ENCODE measurements at places on chromosomes 12 and 14.
A peak's percentile ranks its signal among the peaks of the same experiment; 100 is the strongest.

DNA sequence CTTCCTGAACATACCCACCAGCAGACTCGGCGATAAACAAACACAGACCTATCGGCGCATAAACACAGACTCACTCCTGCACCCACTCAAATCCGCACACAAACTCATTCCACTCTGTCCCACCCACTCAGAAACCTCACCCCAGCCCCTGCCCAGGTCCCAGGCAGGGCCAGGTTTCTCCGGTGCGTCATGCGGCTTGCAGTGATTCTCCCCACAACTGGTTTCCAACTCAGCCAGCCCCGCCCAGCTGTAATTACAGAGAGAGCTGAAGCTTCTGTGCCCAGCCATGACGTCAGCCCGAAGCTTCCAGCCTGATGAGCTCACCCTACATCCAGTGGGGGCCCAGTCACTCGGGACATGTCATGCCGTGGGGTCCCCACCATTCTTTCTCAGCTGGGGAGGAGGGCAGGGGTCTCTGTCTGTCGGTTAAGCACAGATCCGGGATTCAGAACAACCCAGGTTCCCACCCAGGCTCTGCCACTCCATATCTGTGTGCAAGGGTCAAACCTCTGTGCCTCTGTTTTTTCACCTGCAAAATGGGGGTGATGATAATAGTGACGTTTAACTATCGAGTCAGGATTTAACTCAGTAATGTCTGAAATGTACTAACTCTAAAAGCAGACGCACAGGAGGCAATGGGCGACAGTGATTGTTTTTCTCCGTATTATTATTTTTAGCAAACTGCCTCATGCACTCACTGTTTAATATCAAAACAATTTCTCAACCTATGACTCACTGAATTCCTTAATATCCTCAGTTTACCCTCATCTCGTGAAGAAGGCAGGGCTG is 2.3 kb upstream of the HSPB8 start:
- peak; percentile 96 for DNase-seq

- no peak for DNase-seq
Observed at GRCh38 chr14:26995301-26995700, 397.5 kb upstream of the NOVA1 start.

DNA sequence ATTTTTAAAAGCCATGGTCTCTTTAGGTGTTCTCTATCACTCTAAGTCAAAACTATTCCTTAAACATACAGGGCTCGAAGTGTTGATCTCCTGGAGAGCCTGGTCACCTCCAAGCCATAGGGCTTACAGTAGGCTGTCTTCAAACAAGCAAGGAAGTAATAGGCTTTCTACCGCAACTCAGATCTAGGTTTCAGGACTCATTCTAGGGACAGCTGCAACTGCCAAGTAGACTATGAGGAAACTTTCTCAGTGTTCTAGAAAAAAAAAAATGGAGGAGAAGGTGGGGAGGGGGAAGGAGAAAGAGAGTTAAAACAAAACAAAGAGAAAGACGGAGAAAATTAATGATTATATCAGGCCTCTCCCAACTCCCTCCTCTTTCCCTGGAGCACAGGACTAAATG is 106.9 kb upstream of the ETV6 start:
- DNase-seq = no peak

DNA sequence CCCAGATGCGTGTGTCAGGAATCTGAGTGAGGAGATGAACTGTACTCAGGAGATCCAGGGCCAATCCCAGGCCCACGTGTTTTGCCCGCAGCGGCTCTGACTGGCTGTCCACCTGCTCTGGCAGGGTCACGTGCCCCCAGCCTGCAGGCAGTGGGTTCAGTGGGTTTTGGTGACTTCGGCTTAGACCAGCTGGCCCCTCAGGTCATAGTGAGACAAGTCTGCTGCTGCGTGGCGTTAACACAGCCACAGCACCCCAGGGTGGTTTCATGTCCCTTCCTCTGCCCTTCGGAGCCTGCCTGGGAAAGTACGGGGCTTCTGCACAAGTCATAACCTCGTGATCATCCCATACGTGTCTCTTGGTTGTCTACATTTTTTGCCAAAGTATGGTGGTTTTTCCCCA is 2.6 kb downstream of the FBRSL1 start:
- no peak for DNase-seq

DNA sequence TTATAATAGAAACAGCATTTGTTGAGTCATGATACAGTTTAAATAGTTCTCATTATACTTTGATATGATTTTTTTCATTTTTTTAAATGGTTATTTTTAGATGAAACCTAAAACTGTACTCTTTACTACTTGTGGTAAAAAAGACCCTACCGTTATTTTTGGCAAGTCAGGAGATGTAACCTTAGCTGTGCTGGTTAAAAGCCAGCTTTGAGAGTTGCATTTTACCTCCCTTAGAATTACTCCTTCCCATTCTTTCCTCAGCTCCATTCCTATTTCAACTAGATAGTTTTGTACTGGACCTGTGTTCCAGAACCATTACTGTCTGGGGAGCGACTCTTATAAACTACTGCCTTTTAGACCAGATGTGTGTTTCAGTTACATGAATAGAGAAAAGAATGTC is 92.0 kb downstream of the RAD51B start:
- no peak for DNase-seq

GRCh38 chr14:28742171-28742846 is 24.3 kb upstream of the FOXG1 start:
- DNase-seq = no peak

DNA sequence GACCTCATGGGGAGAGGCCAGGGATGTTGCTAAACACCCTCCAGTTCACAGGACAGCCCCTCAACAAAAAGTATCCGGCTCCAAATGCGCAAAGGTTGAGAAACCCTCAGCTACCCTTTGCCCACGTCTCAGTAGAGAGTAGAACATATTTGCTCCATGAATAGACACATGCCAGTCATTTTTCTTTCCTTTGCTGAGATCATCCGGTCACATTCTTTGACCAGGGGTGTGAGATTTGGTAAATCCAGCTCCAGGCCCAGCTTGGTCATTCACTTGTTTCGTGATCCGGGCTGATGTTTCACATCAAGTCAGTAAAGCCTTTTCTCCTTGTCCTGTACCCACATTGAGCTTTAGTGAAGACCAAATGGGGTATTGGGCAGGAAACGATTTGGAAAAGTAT is 83.6 kb upstream of the LHX5 start:
- DNase-seq = no peak
